ENCODE measurements at places on chromosomes 2 and 18. TPM values are rescaled to one million over a fixed set of nuclear protein-coding genes. Genes with fewer than 3 reads are reported as not detected.

- DNase-seq: no peak
These were observed 665.4 kb downstream of the BCL11A start for GRCh38 chr2:59888015-59888414.

B3GNT7 gene
- total RNA-seq: 2.2 TPM

MALL gene
- total RNA-seq: 31.6 TPM

- no peak for DNase-seq
These were observed 80.8 kb downstream of the RHBDD1 start for GRCh38 chr2:226916669-226917068.

DNA sequence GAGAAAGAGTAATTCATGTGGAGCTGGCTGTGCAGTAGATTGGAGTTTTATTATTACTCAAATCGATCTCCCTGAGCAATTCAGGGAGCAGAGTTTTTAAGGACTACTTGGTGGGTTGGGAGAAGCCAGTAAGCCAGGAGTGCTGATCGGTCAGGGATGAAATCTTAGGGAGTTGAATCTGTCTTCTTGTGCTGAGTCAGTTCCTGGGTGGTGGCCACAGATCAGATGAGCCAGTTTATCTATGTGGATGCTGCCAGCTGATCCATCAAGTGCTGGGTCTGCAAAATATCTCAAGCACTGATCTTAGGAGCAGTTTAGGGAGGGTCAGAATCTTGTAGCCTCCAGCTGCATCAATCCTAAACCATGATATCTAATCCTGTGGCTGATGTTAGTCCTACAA lies 17.0 kb upstream of the UGT1A8 start:
- DNase-seq: no peak

RFX8 gene
- total RNA-seq: not detected

GRCh38 chr2:216445501-216445900 lies 33.2 kb downstream of the SMARCAL1 start:
- no peak for DNase-seq

LYPD6 gene
- total RNA-seq: 12.2 TPM

All from ureter (tissue), 1 donor.